ENCODE measurements at places on chromosomes 7 and 10.

DNA sequence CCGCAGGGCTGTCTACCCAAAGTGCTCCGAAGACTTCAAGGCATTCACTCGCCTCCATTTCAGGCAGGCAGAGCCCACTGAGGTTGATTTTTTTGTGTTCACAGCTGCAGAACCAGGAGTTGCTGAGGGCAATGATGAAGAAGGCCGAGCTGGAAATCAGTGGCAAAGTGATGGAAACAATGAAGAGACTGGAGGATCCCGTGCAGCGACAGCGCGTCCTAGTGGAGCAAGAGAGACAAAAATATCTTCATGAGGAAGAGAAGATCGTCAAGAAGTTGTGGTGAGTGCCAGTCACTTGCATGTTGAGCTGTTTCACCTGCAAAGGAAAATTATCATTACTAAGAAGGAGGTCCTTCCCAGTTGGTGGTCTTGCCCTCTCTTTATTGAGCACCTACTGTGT is 210.5 kb downstream of the ARHGAP21 start:
- no peak for DNase-seq

DNA sequence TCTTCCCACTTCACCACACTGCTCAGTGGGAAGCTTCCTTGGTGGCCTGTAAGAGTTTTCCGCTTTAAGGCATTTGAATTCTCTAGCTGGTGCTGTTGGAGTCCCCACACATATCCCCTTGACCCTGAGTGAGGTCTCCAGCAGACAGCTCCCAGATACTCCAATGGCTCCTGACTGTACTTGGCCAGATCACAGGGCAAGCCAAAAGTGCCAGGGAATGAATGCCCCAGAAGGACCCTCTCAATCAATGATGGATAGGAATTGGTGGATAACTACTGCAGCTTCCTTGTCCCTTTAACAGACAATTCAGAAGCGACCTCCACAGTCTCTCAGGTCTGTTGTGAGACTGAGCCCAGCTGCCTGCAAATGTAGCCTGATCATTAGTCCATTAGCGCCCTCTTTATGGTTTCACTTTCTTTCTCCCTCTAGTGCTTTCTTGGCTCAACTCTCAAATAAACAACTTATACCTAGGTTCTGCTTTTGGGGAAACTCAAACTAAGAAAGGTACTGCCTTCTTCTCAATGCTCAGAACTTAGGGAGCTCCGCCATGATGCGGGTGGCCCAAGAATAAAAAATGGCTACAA is 283.0 kb downstream of the TCF7L2 start:
- no peak for DNase-seq

DNA sequence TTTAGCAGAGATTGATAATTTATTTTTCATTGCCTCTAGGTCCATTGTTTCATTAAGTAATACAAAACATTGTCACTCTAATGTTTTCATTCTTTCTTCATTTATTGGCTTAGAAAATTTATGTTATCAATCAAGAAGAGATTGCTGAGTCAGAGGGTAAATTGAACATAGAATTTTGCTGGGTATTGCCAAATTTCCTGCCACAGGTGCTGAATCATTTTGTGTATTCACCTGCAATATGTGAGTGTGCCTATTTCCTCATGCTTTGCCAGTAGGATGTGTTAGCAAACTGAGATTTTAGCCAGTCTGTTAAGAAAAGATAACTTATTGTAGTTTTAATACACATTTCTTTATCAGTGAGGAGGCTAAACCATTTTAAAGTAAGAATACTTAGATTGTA is 38.0 kb downstream of the MARCHF5 start:
- DNase-seq: no peak

GRCh38 chr7:83410989-83411591 is 237.8 kb downstream of the SEMA3E start:
- no peak for DNase-seq

- no peak for DNase-seq
Measured at GRCh38 chr10:44773565-44773964, 137.6 kb upstream of the TMEM72 start.

DNA sequence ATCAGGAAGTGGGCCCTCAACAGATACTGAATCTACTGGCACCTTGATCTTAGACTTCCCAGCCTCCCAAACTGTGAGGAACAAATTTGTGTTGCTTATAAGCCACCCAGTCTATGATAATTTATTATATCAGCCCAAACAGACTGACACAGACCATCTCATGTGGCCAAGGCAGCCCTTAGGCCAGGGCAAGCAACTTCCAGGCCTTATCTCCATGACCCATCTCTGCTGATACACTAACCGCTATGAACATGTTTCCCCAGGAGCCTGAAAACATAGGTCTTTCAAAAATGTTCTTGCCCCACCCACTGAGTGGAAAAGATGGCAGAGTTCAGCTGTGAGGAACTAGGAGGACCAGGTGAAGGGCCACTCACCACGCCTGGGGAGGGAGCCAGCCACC is 3.2 kb upstream of the BLOC1S2 start:
- DNase-seq: no peak

GRCh38 chr7:6571160-6571779 is 6.0 kb upstream of the ZDHHC4 start:
- no peak for DNase-seq

- no peak for DNase-seq
Measured at GRCh38 chr7:91194841-91195240, 69.4 kb upstream of the FZD1 start.

DNA sequence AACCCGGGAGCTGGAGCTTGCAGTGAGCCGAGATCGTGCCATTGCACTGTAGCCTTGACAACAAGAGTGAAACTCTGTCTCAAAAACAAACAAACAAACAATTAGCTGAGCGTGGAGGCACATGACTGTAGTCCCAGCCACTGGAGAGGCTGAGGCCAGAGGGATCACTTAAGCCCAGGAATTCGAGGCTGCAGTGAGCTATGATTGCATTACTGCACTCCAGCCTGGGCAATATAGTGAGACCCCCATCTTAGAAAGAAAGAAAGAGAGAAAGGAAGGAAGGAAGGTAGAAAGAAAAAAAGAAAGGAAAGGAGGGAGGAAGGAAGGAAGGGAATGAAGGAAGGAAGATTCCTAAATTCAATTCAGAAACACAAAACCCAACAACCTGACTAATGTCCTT is 141.3 kb upstream of the TNRC18 start:
- DNase-seq: no peak

- DNase-seq: no peak
Measured at GRCh38 chr10:15486404-15486803, 115.3 kb upstream of the FAM171A1 start.

DNA sequence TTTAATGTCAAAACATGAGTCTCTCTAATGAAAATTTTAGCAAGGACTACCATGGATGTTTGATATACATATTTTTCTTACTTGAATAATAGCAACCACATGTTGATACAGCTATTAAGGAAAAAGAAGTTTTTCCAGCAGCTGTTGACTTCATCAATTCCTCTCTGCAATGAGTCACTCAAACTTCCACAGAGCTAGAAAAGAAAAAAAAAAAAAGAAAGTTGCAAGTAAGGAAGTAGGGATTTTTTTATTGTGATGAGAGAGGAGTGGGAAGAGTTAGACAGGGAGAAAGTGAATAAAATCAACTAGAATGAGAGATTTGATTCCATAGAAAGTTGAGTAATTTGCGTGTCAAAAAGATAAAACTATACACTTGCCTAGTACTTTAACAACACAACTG is 46.2 kb downstream of the CAV1 start:
- DNase-seq: no peak

DNA sequence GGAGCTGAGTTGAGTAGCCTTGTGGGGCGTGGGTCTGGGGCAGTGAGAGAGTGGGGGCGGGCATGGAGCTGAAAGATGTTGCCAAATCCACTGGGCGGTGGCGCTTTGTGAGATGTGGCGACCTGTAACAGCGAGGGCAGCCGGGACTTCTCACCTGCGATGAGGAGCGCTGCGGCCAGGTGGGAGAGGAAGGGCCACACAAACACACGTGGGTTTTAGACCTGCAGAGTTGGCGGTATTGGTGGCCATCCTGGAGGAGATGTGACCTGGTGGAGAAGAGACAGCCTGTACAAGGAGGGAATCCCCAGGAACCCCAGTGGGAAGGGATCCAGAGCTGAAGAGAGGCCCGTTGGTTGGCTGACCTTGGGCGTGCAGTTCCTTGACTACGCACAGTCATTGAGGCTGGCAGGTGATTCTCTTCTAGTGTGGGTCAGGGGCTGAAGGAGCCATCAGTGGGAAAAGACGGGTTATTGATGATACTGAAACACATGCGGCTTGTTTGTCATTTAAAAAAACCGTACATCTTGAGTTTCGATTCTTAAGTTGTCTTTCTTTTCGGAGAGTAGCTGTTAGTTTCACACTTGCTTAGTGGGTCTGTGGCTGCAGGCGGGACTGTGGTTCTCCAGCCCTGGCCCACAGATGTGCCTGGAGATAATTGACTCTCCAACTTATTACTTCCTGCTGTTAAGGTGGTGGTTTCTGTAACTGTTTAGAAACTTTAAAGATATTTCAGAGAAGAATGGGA is 2.4 kb downstream of the CHST12 start:
- DNase-seq: no peak

DNA sequence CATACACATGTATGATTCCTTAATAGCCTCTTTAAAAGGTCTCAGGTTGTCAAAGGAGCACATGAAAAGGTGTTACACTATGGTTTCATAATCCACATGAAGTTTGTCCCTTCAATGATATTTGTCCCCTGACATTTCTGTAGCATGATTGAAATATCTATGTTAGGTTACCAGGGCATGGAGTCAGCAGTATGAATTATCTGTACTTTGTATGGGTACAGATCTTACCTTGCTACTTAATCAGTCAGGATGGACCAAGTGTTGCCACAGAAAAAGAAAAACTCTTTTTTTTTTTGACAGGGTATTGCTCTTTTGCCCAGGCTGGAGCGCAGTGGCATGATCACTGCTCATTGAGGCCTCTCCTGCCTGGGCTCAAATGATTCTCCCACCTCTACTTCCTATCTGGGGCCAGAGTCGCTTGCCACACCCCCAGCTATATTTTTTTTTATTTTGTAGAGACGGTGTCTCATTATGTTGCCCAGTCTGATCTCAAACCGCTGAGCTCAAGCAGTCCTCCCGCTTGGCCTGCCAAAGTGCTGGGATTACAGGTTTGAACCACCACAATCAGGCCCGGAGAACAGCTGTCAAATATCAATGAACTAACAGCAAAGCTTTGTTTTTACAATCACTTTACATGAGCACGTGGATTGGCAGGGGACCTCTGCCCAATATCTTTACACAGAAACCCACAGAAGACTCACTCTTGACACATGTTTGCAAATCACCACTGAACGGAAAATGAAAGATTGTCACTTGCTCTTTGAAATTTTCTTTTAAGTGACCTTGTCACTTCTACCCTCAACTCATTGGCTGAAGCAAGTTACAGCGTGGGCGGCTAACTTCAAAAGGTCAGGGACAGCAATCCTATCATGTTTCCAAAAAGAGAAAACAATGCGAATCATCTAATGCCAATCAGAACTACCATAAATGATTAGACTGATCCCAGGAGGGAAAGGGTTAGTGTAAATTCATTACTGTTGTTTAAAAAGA is 140.2 kb downstream of the PRKG1 start:
- no peak for DNase-seq

- no peak for DNase-seq
Measured at GRCh38 chr7:126083014-126083413, 1153.4 kb upstream of the POT1 start.

- DNase-seq: no peak
Measured at GRCh38 chr7:68321776-68322496, 1276.3 kb upstream of the AUTS2 start.

- DNase-seq: no peak
Measured at GRCh38 chr10:69647126-69647525, 17.1 kb downstream of the FAM241B start.

DNA sequence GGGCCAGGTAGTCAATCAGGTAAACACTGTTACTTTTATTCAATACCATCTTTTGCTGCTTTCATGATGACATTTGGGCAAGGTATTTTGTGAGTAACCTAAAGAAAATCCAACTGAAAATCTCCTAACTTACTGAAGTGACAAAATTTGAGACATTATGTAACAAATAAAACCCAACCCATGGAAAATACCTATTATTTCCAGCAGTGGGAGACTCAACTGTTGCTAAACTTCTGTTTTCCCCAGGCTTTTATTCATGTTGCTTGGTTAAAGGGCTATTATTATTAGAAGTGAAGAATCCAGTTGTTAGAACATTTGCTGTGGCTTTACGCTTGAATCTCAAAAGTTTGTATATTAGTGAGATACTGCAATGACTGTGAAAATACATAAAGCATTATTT is 215.9 kb downstream of the MDFIC start:
- DNase-seq: no peak

DNA sequence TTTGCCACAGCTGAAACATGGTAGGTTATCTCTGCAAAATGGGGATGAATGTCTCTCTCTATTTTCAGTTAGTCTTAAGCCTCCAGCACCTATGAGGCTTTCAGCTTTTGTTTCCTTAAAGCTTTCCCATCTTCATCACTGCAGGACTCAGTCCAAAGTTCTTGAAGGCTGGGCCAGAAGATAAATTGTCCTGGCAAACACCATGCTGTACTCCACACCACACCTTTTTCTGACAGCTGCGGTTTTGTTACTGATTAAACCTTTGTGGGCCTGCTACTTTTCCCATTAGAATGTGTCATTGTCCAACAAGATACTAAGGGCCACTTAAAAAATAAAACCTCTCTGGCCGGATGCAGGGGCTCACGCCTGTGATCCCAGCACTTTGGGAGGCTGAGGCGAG is 87.2 kb upstream of the A1CF start:
- no peak for DNase-seq

DNA sequence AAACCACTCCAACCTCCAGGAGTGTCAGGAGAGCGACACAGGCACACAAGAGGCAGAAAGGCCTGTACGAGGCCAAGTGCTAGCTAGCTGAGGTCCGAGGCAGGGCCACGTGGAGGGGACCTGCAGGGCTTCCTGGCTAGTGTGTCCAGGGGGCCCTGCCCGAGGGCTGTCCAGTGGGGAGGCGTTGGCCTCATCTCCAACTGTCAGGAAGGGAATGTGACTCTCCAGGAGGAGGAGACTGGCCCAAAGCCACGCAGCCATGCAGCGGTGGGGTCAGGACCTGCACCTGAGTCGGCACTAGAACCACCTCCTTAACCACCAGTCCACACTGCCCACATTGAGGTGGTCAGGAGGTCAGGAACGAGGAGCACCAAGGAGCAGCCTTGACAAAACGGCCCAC is 32.3 kb upstream of the FXYD4 start:
- no peak for DNase-seq

DNA sequence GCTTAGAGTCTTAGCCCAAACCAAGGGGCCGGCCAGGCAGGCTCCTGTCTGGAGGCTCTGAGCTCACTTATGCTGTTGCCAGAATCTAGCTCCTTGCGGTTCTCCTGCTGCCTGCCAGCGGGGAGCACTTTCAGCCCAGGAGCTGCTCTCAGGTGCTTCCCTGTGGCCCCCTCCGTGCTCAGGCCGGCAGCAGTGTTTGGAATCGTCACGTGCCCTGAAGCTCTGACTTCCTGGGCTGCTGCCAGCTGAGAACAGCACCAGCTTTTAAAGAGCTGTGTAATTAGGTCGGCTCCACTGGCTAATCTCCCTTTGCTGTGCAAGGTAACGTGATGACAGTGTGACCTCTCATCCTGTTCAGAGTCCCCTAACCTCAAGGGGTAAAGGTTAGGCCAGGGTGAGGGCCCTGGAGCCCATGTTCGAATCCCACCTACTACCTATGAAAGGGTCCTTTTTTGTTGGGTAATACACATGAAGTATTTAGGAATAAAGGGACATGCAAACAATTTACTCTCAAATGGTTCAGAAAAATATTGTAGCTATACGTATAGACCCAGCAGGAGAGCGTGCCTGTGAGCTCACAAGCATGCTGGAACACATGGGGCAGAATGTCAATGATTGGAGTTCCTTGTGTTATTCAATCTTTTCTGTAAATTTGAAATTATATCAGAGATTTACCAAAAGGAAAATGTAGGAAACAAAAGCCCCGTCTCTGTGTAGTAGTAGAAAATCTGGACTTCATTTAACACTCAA is 16.6 kb downstream of the ZNF862 start:
- DNase-seq: no peak

GRCh38 chr7:44210107-44210506 is 9.3 kb downstream of the YKT6 start:
- no peak for DNase-seq

Data from stimulated activated CD4-positive, alpha-beta T cell treated with anti-CD3 and anti-CD28 coated beads, TNF-alpha, amount 100 ng/mL, for 4 hours (primary cell).